GM12878 (cell line): ENCODE measurements at places on chromosomes 1 and 21.

DNA sequence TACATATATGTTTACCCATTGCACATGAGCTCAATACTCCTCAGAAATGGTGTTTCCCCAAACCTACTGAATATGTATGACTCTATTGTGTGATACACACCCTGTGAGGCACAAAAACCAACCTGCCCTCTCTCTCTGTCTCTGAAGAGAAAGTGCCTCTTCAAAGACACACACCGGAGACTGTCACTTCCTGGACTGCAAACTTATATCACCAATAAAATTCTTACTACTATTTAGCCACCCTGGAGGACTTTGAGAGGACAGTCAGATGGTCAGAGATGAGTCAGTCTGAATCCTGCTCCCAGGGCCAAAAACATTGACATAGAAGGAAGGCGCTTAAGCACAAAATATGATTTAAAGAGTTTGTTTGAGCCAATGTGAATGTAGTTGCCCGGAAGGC lies 110.4 kb downstream of the PPIAL4G start:
- DNase-seq = no peak

DNA sequence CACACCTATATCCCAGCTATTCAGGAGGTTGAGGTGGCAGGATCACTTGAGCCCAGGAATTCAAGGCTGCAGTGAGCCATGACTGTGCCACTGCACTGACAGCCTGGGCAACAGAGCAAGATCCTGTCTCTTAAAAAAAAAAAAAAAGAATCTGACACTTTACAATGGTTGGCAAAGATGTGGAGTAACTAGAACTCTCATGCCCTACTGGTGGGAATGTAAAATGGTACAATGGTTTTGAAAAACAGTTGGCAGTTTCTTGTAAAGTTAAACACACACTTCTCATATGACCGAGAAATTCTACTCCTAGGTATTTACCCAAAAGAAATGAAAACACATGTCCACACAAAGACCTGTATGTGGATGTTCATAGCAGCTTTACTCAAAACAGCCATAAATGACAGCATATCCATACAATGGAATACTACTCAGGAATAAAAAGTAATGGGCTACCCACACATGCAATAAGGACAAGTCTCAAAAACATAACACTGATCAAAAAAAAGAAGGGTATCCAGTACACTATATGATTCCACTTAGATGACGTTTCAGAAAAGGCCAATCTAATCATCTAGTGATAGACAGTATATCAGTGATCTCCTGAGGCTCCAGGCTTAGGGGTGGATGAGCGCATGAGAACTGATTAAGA lies 58.1 kb downstream of the HLCS start:
- no peak for DNase-seq

DNA sequence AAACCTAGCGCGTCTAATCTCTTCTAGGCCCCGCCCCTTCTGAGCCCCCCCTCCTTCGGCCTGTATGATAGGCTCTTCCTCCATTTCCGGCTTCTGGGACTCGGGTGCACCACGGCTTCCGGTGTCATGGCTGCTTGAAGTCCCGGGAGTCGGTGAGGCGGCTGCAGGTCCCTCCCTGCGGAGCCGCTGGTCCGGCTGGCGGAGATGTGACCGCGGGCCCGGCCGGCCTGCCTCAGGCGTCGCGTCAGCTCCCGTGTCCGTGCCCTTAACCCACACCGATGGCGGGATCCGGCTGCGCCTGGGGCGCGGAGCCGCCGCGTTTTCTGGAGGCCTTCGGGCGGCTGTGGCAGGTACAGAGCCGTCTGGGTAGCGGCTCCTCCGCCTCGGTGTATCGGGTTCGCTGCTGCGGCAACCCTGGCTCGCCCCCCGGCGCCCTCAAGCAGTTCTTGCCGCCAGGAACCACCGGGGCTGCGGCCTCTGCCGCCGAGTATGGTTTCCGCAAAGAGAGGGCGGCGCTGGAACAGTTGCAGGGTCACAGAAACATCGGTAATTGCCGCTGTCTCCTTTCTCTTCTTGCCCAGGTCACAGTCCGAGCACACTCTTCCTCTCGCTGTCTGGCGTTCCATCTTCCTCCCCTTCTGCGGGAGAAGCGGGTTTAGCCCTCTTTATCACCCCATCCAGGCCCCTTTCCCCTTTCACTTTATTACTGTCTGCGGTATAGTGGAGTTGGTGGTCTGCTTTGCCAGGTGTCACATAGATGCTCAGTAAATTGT lies at the start of gene UHMK1:
UHMK1 (plus strand) TSS at position 96 of the 773 bp plus-strand sequence; CDS start at position 279, 183 bp downstream.
- DNase-seq = no peak

DNA sequence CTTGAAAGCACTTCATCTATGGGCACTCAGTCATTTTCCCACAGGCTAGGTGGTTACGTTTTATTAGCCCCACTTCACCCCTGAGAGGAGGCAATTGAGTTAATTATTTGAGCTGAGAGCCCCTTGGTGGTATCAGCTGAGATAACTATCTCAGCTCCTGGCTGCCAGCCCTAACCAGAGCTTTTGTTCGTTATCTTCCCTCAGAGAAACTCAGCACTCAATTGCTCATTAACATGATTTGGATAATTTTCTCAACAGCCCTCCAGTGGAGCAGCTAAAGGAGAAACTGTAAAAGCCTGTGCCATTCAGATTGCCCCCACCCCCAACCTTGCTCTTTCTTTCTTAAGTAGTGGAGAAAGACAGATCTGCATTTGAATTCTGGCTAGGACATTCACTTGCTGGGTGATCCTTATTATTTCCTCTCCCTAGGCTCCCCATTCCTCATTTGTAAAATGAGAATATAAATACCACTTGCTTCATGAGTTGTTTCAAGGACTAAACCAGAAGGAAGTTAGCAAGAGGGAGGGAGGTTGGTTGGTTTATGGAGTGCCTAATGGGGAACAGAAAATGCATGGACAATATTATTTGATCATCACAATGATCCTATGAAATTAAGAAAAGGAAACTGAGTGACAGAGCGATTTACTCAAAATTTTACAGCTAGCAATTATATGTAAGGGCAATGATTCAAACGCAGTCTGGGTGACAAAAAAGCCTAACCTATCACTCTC lies 218.7 kb upstream of the FGGY start:
- no peak for DNase-seq

- DNase-seq = no peak
Measured at GRCh38 chr1:21874778-21875547, 62.1 kb downstream of the HSPG2 start.

DNA sequence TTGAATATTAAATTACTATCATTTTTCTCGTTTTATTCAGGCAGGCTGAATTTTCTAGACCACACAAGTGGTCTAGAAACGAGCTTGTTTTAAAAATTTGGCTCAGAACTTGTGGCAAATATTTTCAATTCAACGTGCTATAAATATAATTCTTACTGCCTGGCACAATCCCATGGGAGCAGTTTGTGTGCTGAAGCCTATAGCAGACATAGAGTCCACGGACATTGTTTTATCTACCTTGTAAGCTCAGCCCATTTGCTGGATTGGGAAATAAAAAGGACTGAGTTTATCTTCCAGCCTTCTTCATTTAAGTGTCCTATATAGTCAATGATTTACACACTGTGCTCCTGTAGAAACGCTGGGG lies 103.4 kb downstream of the ZBTB18 start:
- no peak for DNase-seq

DNA sequence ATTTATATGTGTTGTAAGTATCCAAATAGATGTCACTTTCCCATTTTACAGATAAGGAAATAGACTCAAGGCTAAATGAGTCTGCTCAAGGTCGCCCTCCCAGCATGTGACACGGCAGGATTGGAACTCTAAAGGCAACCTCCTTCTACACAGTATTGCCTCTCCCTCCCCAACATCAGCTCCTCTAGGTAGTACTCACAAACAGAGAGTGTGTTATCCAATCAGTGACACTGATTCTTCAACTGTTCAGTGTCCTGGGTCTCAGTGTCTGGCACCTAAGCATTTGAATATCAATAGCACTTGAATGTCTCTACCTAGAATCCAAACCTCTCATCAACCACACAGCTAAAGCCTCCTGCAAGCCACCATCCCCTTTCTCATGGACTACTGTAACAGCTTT lies 87.1 kb downstream of the DAB1 start:
- no peak for DNase-seq

DNA sequence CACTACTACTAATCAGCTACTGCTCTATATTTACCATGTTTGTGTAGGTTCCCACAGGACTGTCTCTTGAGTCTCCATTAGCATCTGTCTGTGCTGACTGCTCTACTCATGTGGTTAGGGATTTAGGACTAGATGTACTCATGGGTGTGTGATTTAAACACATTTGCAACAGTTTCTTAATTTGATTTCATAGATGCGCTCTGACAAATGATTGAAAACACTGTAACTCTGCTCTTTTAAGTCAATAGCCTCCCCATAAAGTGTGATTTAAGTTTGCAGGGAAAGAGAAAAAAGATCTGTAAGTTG lies 809.3 kb downstream of the NCAM2 start:
- no peak for DNase-seq

DNA sequence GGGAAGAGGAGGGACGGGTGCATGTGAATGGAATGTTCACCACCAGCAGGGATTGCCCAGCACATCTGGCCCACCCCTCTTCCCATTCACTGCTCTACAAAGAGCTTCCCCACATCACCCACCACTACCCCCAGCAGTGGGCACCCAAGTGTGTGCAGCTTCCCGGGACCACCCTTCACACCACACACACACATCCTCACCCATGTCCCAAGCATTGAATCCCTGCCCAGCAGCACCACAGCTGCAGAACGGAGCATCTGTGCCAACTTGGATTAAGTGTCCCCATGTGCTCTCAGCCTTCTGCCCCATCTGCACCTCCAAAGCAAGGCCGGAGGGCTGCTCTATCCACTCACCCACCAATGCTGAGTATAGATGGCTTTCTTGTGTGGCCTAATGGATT lies 141.4 kb downstream of the PSMG1 start:
- no peak for DNase-seq

DNA sequence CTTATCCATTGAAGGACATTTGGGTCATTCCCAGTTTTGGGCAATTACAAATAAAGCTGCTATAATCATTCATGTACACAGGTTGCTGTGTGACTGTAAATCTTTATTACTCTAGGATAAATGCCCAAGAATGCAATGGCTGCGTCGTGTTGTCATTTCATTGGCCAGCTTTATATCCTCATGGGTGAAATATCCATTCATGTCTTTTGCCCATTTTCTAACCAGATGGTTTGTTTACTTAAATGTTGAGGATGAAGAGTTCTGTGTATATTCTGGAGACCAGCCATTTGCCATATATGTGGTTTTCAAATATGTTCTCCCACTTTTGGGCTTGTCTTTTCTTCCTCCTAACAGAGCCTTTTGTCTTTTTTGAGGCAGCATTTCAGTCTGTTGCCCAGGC lies 25.3 kb downstream of the TRIM11 start:
- no peak for DNase-seq

DNA sequence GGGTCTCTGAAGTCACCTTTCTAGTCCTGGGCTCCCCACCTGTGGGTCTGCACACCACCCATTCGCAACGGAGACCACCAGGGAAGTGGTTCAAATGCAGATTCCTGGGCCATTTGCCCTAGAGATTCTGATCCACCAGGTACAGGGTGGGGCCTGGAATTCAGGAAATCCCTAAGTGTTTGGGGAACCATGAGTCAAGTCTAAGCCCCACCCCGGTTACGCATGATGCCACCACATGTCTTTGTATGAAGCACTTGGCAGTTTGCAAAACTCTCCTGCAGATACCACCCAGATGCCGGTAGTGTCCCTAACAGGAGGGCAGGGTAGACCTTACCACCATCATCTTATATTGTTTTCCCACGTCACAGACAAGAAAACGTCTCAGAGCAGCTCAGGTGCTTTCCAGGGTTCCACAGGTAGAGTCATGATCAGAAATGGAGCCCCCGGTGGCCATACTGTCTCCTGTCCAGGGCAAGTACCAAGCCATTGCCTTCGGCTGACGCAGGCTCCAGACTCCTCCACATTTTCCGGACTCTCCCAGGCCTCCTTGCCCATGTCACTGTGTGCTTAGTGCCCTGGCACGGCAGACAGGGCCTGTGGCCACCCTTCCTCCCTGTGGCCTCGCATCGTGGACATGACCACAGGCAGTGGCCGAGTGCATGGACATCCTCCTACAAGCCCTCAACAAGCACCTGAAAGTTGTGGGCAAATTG lies 89.2 kb upstream of the TMEM51 start:
- no peak for DNase-seq

GRCh38 chr1:34743775-34744174 lies 11.1 kb upstream of the GJB5 start:
- DNase-seq = no peak

DNA sequence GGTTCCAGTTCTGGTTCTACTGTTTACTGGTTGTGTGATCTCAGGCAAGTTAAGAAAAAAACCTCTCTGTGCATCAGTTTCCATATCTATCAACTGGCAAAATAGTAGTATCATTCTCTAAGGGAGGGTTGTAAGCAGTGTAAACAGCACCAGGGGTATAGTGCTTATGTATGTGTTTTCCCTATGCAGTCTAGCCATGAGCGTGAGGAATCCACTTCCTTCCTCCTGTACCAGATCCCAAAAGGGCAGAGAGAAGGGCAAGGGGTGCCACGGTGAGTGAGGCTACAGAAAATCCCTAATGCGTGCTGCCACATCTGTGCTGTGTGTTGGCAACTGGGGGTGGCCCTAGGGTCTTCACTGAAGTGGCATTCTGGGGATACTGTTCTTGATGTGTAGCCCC lies 18.4 kb upstream of the RNF19B start:
- DNase-seq = no peak

DNA sequence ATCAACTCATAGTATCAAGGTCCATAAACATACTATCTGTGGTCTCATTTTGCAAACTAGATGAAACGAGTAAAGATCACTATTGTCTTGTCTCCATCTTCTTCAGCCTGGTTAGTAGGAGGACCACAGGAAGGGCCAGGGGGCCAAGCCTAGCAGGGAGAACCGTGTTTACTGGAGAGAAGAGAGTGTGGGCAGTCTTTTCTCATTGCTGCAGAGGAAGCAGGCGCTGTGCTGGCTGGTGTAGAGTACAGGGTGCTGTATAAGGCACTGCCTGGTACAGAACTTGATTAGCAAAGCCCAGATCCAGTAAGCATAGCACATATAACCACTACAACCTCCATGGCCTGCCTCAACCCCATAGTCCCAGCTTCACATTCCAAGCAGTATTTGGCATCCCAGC lies 10.0 kb upstream of the B4GALT3 start:
- no peak for DNase-seq
